ENCODE measurements at places on chromosomes 11 and 22.

DNA sequence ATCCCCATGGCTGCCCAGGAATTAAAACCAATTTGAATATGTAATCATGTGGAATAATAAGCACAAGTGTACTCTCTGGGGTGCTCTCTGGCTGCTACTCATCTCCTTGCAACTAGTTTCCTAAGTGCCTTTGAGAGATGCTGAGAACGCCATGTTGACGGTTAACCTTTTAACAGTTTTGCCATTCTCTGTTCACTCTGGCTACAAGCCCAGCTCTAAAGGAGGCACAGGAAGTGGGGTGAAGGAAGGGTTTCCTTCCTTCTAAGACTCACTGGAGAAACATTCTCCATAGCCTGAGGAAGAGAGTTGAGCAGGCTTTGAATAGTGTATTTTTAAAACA lies 122.0 kb upstream of the ZC3H12C start:
- DNase-seq: no peak

- DNase-seq: no peak
Observed at GRCh38 chr11:48263423-48263911, at the start of gene OR4X1. Gene OR4X1, plus strand, starts transcription at chr11:48263861. Its CDS starts 0 bp downstream, at chr11:48263861.

- no peak for DNase-seq
Observed at GRCh38 chr11:1728931-1729691, 21.3 kb downstream of the IFITM10 start.

GRCh38 chr22:27747396-27748221 lies 53.9 kb downstream of the MN1 start:
- DNase-seq: no peak
